ENCODE measurements at places on chromosomes 1 and 21.

GRCh38 chr21:40881767-40882166 lies 34.8 kb upstream of the DSCAM start:
- DNase-seq: no peak

DNA sequence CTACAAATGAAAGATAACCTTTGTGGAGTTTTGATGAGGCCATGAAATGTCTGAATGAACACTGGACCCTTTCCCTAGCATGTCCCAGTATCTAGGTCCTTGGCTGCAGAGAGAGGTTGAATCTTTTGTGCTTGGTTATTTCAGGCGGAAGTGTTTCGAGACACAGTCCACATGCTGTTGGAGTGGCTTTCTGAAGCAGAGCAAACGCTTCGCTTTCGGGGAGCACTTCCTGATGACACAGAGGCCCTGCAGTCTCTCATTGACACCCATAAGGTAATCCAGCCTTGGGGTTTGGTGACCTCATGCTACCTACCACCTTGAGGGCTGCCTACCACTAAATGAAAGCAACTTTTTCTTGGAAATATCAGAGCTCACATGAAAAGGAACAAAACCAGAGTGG lies 38.9 kb upstream of the BMP8A start:
- no peak for DNase-seq

GRCh38 chr21:26365849-26366248 lies 195.3 kb upstream of the APP start:
- no peak for DNase-seq

DNA sequence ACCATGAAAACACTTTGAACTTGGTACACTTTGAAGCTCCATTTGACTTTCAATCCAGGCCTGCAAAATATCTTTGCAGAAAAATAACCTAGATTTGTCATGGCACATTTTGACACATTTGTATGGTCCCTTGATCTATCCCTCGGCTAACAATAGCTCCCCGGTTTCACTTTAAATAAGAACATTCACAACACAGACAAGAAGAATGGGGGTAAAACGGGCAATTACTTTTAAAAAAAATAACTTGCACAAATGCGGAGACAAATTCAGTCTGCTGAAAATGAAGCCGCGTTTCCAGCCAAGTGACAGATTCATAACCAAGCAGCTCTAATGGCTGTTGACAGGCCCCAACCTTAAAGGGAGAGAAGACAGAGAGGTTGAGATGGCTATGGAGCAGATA lies 218.2 kb downstream of the NPHP4 start:
- no peak for DNase-seq

DNA sequence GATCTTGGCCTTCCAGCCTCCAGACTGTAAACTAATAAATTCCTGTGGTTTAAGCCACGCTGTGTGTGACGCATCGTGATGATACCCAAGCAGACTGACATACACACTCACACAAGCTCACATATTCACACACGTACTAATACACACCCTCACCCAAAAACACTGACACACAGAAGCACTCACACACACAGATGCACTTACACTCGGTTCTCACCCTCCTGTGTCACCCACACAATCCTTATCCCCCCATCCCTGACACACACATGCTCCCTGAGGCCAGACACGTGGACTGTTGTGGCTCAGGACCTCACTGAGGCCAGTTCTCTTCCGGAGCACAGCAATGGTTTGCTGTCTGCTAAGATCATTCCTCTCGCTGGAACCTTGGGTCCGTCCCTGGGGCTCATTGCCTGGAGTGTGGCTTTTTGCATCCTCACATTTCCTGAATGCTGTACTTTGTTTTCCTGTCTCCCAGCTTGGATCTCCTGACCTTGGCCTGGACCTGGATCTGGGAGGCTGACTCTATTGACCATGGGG lies 76.9 kb upstream of the LYST start:
- DNase-seq: no peak

- DNase-seq: no peak
Measured at GRCh38 chr21:39648879-39649278, 36.1 kb downstream of the B3GALT5 start.

DNA sequence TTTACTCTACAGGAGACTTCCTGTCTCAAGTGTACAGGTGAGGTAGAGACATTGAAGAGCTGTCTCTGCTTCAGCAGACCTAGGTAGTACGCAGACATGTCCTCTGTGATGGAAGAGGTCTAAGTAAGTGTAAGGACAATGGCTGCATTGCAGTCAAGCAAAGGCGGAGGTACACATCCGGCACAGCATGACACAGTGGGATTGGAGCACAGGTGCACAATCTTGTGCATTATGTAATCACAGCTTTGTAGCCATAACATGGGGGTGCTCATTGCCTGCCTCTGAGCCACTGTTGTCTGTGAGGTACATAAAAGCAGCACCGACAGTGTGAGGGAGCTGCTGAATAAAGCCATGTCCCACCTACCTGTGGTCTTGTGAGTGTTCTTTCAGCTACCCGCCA lies 66.4 kb upstream of the CCDC190 start:
- no peak for DNase-seq

DNA sequence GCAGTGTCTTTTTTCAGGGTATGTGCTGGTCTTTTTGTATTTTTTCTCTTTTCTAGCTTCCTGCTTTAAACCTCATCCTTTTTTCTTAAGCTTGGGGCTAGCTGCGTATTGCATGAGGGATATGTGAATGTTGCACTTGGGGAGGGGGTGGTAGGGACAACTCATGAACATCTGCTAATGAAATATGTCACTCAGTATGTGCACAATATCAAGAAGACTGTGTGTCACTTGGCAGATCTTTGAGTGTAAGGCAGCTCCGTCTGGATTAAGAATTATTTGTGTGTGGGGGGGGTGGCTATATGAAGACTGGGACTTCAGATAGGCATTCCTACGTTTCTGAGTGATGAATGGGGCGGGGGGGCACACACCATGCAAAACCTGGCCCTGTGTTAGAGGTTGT lies 170.4 kb upstream of the CACNA1E start:
- no peak for DNase-seq

GRCh38 chr1:37755951-37756560 lies 8.9 kb downstream of the EPHA10 start:
- DNase-seq: no peak

GRCh38 chr21:40783404-40783803 lies 63.6 kb downstream of the DSCAM start:
- DNase-seq: no peak

GRCh38 chr1:14698314-14698713 lies 99.8 kb downstream of the KAZN start:
- no peak for DNase-seq

DNA sequence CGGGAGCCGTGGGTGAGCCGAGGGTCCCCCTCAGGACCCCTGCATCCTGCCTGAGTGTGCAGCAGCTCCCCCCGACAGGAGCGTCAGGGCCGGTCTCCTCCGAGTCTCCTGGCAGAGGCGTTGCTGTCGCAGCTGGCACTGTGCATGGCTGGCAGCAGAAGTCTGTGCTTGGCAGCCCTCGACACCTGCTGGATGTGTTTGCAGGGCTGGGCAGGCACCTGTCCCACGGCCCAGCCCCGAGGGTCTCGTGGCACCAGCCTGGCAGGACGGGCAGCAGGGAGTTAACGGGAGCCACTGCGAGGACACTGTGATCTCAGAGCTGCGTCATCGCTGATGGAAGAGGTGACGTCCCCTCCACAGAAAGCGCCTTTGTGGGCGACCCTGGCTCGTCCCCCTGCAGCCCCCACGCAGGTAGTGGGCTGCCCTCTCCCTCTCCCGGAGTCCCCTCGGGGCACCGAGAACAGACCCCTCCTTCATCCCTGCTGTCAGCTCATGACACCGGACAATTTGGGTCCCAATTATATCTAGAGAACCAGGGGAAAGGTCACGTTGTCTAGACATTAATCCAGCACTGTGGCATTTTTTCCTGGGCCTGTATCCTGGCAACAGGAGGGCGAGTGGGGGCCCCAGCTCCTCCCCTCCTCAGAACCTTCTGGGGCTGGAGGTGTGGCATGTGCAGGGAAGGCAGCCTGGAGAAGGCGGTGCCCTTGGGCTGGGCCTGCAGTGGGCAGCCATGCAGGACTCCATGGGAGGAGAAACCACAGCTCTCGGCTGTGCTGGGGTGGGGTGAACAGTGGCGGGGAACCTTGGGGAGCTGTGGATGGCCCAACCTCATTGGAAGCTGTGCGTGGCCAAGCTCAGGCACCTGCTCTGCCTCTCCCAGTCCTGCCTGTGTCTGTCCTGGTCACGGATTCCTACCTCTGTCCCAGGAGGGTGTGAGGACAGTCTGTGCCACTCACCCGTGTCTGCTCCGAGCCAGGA lies 15.4 kb downstream of the COL18A1 start:
- DNase-seq: no peak

GRCh38 chr1:203906932-203907331 lies 45.5 kb downstream of the SNRPE start:
- no peak for DNase-seq

DNA sequence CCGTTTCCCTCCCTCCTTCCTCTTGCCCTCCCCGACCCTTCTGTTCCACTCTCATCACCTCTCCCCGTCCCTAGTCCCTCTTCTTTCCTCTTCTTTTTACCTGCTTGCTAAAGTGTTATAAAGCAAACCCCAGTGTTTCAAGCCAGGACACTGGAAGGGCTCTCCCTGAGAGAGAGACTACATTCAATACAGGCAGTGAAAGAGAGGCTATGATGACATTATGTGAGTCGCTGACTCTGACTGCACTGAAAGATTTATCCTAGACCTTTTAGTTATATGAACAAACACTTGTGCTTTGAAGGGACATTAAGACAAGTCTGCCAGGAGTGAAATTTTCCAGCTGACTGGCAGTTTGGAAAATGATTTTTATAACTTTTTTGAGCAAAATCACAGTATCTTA lies 155.7 kb downstream of the S1PR1 start:
- DNase-seq: no peak

GRCh38 chr21:27513825-27514224 lies 546.9 kb upstream of the ADAMTS5 start:
- no peak for DNase-seq

DNA sequence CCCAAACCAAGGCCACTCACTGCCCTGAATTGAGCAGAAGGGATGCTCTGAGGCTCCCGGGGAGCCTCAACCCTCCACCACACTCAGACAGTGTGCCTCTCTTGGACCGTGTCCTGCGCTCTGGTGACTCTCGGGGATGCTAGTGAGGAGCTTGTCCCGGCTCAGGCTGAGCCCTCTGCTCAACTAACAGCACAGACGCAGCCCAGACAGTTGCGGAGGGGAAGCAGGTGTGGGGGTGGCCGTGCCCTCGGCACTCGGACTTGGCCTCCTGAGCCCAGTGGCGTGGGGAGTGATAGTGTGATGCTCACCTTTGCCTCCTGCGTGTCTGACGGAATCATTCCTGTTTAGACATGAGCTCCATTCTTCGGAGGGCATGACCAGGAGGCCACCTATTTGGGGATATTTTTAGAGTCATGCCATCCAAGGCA lies 15.4 kb upstream of the SLC19A1 start:
- no peak for DNase-seq

- no peak for DNase-seq
Measured at GRCh38 chr21:20662514-20662913, 335.7 kb upstream of the NCAM2 start.

- no peak for DNase-seq
Measured at GRCh38 chr1:109307274-109308021, 637 bp upstream of the MYBPHL start.

DNA sequence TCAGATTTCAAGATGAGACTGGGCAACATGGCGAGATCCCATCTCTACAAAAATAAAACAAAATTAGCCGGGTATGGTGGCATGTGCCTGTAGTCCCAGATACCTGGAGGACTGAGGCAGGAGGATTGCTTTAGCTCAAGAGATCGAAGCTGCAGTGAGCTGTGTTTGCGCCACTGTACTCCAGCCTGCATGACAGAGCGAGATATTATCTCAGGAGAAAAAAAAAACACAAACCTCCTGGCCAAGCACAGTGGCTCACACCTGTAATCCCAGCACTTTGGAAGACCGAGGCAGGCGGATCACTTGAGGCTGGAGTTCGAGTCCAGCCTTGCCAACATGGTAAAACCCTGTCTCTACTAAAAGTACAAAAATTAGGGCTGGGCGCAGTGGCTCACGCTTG lies 42.8 kb downstream of the XKR8 start:
- DNase-seq: no peak

GRCh38 chr1:151661751-151662150 lies 49.9 kb downstream of the SNX27 start:
- no peak for DNase-seq

GRCh38 chr21:38434913-38435533 lies 63.3 kb downstream of the ERG start:
- no peak for DNase-seq

DNA sequence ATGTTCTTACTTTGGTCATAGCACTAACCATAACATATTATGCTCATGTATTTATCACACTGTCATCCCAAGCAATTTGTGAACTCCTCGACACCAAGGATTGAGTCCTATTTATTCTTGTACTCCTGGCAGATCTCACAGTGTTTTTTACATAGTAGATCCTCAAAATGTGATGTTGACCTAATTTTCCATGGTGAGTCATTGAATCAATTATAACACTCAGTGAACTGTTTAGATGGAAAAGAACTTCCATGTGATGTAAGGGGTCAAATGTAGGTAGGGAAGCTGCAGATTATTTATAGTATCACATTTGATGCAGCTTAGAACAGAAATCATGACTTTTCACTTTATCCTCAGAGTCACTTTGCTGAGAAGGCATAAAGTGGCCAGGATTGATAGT lies 281.9 kb upstream of the ADAMTS5 start:
- DNase-seq: no peak

GRCh38 chr1:59971464-59971911 lies 44.9 kb upstream of the CYP2J2 start:
- DNase-seq: peak; percentile 41

DNA sequence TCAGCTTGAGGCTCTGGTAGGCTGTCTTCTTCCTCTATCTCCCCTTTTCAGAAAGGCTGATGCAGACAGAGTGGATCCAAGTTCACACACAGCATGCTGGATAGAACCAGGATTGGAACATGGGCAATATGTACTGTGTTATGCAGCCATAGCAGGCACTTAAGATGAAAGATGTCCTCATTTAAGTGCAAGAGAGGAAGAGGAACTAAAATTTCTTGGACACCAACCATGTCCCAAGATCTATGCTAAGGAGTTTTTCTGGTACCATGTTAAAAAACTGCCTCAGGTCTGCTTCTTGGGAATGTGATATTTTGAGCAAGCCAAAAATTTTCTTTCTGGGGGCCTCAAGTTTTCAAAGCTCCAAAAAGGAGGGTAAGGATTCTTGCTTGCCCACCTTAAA lies 1.2 kb downstream of the SDHB start:
- no peak for DNase-seq

DNA sequence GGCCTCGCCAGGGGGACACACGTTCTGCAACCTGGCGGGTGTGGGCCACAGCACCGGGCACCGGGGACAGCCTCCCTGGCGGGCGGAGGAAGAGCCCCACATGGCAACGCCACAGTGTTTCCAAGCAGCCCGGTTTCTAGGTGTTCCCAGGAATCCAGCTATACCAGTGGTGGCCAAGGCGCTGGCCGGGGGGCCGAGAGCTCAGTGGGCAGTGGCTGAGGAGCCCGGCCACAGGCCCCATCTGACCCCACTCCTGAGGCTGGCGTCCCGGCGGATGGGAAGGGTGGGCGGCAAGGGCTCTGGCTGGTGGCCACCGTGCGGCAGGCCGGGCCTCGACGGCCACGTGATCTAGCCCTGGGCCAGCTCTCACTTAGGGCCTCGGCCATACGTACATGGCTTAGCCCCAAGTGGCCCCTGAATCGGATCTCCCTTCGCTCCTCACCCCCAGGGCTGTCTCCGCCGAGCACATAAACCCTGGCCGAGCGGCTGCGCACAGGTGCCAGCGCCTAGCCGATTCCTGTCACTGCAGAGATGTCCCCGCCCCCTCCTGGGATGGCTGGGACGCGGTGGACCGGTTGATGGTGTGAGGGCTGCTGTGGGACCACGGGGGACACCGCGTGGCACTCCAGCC lies 68.7 kb downstream of the MORN1 start:
- DNase-seq: no peak
